Cortex of kidney (tissue), 1 donor: ENCODE measurements at places on chromosomes 5 and 9.

DNA sequence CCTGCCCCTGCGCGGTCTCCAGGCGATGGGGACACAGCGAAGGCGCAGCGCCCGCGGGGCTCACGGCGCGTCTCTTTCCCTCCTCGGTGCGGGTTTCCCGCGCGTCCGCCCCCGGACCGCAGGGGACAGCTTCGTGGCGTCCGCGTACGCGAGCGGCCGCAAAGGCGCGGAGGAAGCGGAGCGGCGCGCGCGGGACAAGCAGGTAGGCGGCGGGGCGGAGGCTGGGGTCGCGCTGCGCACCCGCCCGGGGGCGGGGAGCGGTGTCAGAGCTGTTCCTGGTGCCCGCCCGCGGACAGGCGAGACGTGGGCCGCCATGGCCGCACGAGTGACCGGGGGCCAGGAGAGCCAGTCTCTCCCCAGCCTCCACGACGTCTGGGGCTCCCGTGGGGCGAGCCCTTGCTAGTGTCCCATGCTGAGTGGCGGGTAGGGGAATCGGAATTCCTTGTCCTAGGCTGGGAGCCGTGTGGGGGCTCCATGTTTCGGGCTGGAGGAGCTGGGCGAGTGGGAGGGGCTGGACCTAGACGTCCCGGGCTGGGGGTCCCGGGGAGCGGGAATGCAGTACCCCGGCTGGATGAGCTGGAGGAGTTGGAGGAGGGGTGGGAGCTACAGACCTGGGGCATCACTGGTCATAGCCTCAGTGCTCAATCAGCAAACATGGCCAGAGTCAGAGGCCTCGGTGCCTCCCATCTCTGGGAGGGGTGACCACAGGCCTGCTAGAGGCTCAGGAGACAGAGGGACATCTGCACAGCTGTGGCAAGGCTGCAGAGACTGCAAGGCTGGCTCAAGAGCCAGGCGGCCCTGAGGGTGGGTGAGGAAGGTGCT, 968 bp downstream of the NKD2 start:
- no peak for DNase-seq

DNA sequence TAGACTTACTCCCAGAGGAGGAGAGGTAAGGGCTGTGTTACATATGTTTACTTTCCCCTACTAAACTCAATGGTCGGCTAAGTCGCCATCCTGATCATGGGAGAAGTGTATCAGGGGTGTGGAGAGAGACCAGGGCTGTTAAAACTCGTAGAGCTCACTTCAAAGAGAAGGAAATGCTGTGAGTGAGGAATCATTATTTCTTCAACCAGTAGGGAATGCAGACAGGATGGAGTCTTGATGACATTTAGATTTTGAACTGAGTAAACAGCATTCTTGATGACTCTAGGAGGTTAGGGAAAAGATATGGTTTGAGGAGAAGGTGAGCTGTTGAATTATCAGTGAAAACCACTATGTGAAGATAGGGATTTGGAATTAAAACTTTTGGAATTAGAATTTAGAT, 17.3 kb downstream of the RECK start:
- no peak for DNase-seq

DNA sequence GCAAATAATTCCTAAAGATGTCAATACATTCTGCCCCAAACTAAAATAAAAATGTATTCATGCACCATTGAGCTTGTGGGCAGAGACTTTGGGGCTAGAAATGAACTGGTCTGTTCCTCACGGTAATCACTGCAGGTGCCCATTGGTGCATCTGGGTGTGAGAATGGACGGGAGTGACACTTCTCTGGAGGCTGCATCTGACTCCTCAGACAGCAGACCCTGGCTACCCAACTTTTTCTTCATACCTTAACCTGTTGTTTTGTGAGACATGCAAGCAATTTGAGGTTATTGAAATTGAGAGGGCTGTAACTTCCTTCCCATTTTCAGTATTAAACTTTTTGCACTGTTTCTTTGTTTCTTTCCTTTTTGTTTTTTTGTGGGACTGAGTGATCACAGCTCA, 333.4 kb downstream of the ICE1 start:
- no peak for DNase-seq

- no peak for DNase-seq
Measured at GRCh38 chr5:109823597-109823996, 133.9 kb downstream of the MAN2A1 start.

- DNase-seq = no peak
Measured at GRCh38 chr9:28770827-28771226, 1197.5 kb upstream of the C9orf72 start.

DNA sequence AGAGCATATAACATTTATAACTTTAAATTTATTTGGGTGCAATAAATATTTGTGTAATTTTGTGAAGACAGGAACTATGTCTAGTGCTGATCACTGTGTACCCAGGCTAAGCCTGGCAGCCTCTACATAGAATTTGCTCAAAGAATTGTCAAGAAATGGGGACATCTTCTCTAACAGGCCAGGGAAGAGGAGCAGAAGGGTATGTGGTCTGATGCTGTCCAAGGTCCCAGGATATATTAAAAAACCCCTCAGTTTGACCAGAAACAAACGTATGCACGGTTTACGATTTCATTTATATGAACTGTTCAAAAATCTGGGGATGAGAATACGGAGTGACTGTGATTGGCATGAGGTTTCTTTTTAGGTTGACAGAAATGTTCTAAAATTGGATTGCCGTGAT, 55.9 kb downstream of the MAT2B start:
- DNase-seq = no peak
